ENCODE measurements at places on chromosomes 16 and 17.

- DNase-seq: no peak
Measured at GRCh38 chr17:58391302-58391984, 25.9 kb downstream of the RNF43 start.

GRCh38 chr17:76142585-76143041, 1.6 kb upstream of the FOXJ1 start:
- DNase-seq: no peak

- no peak for DNase-seq
Measured at GRCh38 chr16:87389245-87389644, 2.9 kb upstream of the MAP1LC3B start.

- DNase-seq: no peak
Measured at GRCh38 chr17:68324114-68324513, 32.8 kb downstream of the ARSG start.

DNA sequence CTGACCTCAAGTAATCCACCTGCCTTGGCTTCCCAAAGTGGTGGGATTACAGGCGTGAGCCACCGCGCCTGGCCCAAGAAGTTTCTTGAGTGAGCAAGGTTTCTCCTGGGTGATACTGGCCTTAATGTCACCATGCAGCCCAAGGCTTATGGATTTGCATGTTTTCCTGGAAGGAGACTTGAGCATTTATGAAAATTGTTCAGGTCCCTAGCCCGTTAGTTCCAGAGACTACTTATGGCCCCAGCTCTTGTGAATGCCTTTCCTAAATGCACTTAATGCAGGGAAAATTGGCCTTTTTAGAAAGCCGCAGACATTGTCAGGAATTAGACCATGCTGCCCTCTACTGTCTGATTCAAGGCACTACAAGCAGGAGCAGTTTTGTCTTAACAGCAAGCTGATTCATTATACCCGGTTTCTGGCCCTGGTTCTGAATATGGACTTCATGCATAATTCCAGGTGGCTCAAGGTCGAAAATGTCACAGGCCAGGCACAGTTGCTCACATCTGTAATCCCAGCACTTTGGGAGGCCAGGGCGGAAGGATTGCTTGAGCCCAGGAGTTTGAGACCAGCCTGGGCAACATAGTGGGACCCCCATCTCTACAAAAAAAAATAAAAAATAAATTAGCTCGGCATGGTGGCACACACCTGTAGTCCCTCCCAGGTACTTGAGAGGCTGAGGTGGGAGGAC, 91.3 kb downstream of the SNX29 start:
- no peak for DNase-seq

All from activated naive CD8-positive, alpha-beta T cell treated with anti-CD3 and anti-CD28 coated beads, Interleukin-2, amount 10 ng/mL, durations not matched to agents 7 days and 5 days (primary cell).